ENCODE measurements at places on chromosomes 12 and 14.

DNA sequence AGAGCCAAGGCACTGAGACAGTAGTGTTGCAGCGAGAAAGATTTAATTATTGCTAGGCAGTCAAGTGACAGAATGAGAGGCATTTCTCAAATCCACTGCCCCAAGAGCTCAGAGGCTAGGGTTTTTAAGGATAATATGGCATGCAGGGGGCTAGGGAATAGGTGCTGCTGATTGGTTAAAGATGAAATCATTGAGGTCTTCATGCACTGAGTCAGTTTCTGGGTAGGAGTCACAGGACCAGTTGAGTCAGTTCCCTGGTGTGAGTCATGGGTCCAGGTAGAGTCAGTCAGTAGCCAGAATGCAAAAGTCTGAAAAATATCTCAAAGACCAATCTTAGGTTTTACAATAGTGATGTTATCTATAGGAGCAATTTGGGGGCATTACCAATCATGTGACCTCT is 323.8 kb downstream of the RGS6 start:
- no peak for DNase-seq

GRCh38 chr12:75097003-75097402 is 112.6 kb downstream of the KCNC2 start:
- no peak for DNase-seq

- no peak for DNase-seq
Measured at GRCh38 chr14:69620981-69621380, 9.6 kb downstream of the SUSD6 start.

GRCh38 chr14:54625112-54625511 is 58.2 kb downstream of the SAMD4A start:
- DNase-seq = no peak

DNA sequence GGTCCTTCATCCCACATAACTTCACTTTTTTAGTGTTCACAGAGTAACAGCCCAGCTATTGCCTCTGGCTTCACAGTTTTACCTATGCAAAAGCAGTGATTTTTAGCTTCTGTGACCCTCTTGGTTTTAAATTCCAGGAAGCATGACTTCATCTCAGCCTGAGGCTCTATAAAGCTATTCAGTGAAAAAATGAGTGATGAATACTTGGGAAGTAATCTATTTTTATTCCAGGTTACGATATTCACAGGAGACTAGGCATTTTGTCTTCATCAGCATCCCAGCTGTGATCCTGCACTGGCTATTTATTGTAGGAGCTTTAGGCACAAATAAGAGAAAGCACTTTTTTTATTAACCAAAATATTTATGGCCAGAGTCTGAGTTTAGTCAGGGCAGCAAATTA is 164.8 kb downstream of the SNAPC1 start:
- no peak for DNase-seq

- no peak for DNase-seq
Measured at GRCh38 chr14:92692822-92693226, 55.6 kb downstream of the LGMN start.

- no peak for DNase-seq
Measured at GRCh38 chr14:42378274-42378673, 771.6 kb downstream of the LRFN5 start.

DNA sequence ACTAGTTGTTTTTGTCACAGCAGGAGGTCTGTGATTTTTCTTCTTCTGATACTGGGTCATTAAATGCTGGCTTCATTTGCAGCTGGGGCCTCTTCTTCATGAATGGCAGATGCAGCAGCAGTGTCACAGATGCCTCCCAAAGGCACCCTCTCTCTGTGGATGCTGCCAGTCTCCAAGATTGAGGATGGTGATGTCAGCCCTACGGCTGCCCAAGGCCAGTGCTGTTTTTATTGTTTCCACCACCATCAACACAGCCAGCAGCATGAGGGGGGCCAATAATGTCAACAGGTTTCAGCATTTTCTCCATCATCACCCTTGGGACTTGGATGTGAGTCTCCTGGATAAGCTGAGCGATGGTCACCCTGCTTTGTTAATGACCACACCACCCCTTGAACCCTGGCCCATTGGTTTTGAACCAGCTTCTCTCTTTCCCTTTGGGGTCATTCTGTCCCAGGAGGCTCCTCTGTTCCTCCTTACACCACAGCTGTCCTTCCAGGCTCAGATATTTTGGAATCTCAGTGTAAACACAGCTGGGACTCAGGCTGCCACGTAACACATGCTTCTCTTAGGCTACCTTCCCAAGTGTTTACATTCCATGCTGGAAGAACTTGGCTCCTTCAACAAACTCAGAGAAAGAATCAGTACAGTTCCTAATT is 151.7 kb upstream of the DDHD1 start:
- no peak for DNase-seq

GRCh38 chr12:65517656-65518210 is 239.2 kb downstream of the MSRB3 start:
- no peak for DNase-seq

- DNase-seq = no peak
Measured at GRCh38 chr12:63206909-63207308, 55.9 kb upstream of the AVPR1A start.

DNA sequence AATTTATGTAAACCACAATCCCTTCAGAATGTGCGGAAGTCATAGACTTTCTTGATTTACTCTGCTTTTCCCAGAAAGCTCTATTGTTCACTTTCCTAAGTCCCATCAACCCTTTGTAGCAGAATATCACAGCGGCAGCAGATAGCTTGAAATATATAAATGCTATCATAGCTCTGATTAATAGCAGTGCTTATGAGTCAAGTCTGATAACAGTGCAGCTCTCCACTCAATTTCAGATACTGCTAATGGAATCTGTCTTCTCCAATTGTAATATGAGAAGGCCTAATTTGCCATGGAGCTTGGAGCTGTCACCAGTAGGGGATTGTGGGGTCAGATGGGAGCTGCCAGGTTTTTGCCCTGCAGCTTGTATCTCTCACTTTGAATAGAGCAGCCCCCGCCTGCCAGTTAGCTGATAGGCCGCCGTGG is 10.9 kb downstream of the TMEM260 start:
- no peak for DNase-seq

GRCh38 chr14:80978403-80978802 is 23.0 kb downstream of the TSHR start:
- no peak for DNase-seq

DNA sequence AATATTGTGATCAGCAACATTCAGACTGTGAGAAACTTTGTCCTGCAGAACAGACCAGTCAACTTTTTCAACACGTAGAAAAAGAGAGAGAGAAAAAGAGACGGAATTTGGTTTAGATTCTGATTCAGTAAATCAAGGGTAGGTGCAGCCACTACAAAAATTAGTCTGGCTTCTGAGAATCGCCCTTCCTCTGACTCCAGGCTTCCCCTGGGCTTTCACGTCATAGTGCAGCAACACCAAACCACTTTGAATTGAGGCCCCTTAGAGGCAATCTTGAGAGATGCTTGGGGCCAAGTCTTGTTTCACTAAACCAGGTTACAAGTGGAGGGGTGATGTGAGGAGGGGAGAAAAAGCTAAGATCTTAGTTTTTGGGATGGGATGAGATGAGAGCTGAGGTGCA is 37.5 kb upstream of the PTGR2 start:
- DNase-seq = no peak

DNA sequence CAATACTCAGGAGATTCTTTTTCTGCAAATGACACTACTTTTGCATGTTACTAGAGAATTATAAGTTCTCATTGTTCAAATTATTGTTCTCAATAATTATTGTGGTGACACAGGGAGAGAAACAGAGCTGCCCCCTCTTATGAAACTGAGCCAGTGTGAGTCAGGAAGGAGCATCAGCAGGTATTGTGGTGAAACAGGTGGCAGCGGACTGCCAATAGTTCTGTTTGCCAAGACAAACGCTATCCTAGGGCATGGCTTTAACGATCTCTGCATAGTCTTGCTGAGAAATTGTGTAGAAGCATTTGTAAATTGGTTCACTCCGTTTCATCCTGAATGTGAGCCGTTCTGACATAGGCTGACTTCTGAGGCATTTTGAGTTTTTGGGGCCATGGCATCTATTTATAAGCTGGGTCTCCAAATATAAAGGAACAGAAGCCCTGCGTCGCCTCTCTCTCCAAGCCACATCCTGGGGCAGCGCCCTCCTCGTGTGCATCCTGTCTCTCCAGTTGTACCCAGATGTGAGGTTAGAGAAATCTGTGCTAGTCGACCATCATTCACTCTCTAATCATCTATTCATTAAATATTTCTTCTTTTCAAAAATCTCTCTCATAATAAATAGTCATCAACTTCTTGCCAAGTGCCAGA is 15.8 kb upstream of the PPP4R4 start:
- no peak for DNase-seq

DNA sequence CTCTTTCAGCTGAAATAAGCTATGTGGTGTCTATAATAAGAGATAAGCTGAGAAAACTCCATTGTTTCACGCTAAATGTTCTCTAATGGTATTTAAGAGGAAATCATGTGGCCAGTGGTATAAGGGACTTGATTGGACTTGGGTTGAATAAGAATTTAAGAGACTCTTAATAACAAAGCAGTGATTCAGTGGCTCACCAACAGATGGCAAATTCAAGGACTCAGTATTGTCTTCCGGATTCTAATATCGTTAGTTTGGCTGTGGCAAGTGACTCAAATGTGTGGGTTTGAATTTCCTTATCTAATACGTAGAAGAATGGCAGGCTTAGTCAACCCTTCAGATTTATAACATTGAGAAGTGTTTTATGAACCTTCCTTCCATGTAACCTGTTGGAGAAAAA is 49.1 kb upstream of the KCNH3 start:
- DNase-seq = no peak

DNA sequence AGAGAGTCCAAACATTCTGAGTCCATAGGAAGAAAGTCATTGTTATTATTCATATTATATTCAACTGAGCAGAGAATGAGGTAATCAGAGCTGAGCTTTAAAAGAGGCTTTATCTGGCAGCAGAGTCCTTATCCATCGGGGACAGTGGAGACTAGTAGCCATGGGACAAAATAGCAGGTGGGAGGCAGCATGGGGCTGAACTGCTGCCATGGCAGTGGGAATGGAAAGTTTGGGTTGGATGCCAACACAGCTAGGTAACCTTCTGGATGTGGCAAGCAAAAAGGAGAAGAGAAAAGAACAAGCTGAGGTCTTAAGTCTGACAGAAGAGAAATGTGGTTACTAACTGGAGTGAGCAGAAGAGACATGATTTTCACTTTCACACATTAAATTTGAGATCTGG is 71.0 kb upstream of the CDKN3 start:
- no peak for DNase-seq

- peak; percentile 33 for DNase-seq
Measured at GRCh38 chr12:57727758-57728395, 10.7 kb downstream of the AGAP2 start.

- no peak for DNase-seq
Measured at GRCh38 chr14:101174522-101174838, 271.0 kb upstream of the RTL1 start.

- no peak for DNase-seq
Measured at GRCh38 chr14:68089146-68089731, 269.7 kb downstream of the RAD51B start.

- DNase-seq = no peak
Measured at GRCh38 chr14:75725481-75725880, 64.4 kb downstream of the TTLL5 start.

GRCh38 chr14:55764784-55765183 is 184.8 kb downstream of the KTN1 start:
- DNase-seq = no peak

- DNase-seq = no peak
Measured at GRCh38 chr12:97513950-97514349, 51.3 kb downstream of the RMST start.
